B cell (primary cell): ENCODE measurements at places on chromosomes 4 and X. TPM values are rescaled to one million over a fixed set of nuclear protein-coding genes. Genes with fewer than 3 reads are reported as not detected.

GRCh38 chr4:147217655-147218054 lies 263.2 kb upstream of the EDNRA start:
- DNase-seq = no peak

Gene TCEAL3
- 6.7 and 8.3 TPM in 2 replicates for total RNA-seq

DNA sequence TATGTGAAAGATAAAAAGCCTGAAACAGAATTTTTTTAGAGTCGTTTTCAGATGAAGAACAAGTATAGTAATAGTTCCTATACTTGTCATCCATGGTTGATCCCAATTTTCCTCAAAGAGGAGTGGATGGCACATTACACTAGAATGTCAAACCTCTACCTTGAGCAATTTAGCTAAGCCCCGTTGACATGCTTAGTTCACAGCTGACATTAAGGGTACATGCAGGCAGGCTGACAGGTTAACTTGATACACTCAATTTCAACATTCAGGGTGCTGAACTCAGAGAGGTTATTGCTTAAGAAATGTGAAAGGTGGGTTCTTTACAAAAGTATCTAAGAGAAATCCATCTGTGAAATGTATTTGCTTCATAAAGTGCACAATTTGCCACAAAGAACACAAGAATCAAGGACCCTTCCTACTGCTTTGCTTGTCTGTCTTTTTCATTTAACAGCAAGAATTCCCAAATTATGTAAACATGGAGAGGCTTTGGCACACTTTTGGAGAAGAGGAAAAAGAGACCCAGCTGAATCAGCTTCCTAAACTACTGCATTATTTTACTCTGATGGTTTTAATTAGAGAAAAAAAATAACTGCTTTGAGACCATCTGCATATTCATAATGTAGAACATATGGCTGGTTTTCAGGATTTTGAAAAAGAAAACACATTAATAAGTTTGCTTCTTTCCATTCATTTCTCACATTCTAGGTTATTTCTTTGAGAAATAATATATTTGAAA lies 122.5 kb upstream of the DDIT4L start:
- DNase-seq = no peak

Gene FAM241A
- total RNA-seq = 0.79 and 0.95 TPM in 2 replicates

Gene CCSER1
- total RNA-seq = 39.5 and 42.9 TPM in 2 replicates

DNA sequence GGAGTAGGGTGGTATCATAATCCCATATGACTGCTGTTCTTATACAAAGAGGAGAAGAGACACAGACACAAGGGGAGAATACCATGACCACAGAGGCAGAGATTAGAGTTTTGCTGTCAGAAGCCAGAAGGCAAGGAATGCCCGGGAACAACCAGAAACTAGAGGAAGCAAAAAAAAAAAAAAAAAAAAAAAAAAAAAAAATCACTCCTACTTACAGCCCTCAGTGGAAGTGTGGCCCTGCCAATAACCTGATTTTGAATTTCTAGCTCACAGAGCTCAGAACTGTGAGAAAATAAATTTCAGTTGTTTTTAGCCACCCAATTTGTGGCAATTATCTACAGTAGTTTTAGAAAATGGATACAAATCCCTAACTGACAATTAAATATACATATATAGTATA lies 30.4 kb upstream of the UBE2NL start:
- no peak for DNase-seq

DNA sequence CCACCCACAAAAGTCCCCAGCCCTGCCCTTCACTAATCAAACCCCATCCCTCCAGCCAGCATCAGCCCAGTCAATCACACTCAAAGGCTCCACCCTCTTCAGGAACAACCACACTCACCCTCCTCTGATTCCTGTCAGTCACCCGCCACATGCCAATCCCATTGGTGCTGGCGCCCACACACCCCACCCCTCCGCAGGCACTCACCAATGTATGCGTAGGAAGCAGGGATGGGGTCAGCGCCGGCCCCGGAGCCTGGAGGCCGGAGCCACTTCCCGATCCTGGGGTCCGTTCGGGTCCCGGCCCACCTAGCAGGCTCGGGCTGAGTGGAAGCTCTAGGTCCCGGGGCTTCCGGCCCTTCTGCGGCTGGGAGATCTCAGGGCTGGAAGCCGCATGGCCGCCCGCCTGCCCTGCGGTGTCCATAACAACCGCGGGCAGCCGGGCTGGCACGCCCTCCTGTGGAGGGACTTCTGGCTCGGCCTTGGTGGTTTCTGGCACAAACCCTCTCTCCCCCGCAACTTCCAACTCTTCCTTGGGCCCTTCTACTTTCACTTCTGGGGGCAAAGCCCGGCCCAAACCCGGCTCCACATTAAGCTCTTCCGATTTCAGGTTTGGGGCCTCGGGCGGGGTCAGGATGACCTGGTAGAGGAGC lies 7.9 kb upstream of the CFP start:
- peak; percentile 39 for DNase-seq

- no peak for DNase-seq
These were observed 178.8 kb downstream of the NWD2 start for GRCh38 chr4:37423310-37423709.

DNA sequence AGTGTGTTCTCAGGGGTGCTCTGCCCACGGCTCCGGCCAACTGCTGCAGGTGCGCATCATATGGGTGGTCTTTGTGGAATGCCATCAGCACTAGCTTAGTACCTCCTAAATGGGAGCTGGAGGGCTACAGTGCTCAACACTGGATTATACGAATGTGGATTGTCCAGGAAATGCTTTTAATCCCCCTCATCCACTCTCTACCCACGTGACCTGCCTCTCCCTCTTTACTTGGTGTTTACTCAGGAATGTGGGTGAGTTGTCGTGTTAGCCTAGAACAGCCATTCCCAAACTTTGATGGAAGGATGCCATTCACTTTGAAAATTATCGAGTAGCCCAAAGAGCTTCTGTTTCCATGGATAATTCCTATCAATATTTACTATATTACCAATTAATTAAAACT lies 150.8 kb downstream of the PTTG2 start:
- DNase-seq = no peak
